Articular chondrocyte of knee joint (primary cell): ENCODE measurements at places on chromosomes 13 and 19. TPM values are rescaled to one million over a fixed set of nuclear protein-coding genes. Genes with fewer than 3 reads are reported as not detected.

The ODAD3 gene
- total RNA-seq: 0.26 and 0.32 TPM in 2 replicates

The OR7D2 gene
- not detected in 2 replicates for total RNA-seq

The C5AR1 gene
- under 0.01 and 0.43 TPM in 2 replicates for total RNA-seq

The METTL21C gene
- 0.11 TPM in 1 of 2 replicates, not detected in the other for total RNA-seq

The NKPD1 gene
- under 0.01 TPM in 1 of 2 replicates, not detected in the other for total RNA-seq

The TMC4 gene
- 1.0 TPM in 1 of 2 replicates, not detected in the other for total RNA-seq
